ENCODE measurements at places on chromosomes 4 and X. TPM values are rescaled to one million over a fixed set of nuclear protein-coding genes. Genes with fewer than 3 reads are reported as not detected.

AMBN gene
- not detected for total RNA-seq

CXCL1 gene
- total RNA-seq, result 69.7 TPM

DUSP9 gene
- not detected for total RNA-seq

SEPTIN6 gene
- total RNA-seq, result 63.6 TPM

FREM3 gene
- total RNA-seq, result not detected

FGFBP2 gene
- total RNA-seq, result not detected

SSX4 gene
- total RNA-seq, result not detected

KCND1 gene
- 0.89 TPM for total RNA-seq

PPARGC1A gene
- total RNA-seq, result not detected

PRR32 gene
- not detected for total RNA-seq

PLXNB3 gene
- 6.2 TPM for total RNA-seq

Data from smooth muscle cell of the umbilical artery (primary cell).